ENCODE measurements at places on chromosomes 2 and 18. TPM values are rescaled to one million over a fixed set of nuclear protein-coding genes. Genes with fewer than 3 reads are reported as not detected.

SGPP2 gene
- 8.3 TPM for total RNA-seq

DNA sequence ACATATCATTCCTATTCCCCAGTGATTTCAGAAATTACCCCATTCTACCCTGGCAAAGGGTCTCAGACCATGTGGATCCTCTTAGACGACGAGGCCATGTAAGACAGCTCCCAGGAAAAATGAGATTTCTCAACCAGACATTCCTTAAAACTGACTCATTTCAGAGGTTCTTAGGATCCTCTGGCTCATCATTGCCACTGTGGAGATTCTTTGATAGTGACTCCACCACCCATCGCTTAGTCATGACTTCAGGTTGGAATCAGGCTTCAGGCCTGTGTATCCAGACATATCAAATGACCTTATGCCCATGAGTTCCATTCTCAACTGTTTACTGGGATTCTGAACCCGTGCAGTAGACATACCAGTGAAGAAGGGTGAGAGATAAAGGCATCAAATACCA is 245.6 kb upstream of the TCF4 start:
- no peaks in the 10 kb centered on the region for H3K4me1 ChIP-seq
- no peak overlapping the region for H3K27ac ChIP-seq
- no peaks in the 10 kb centered on the region for H3K36me3 ChIP-seq
- H3K27me3 ChIP-seq: no peaks in the 10 kb centered on the region
- no peak for DNase-seq

GRCh38 chr18:79864006-79864725 is 66.4 kb downstream of the KCNG2 start:
- no peak overlapping the region for H3K27ac ChIP-seq
- no peaks in the 10 kb centered on the region for H3K27me3 ChIP-seq
- no peak overlapping the region for H3K4me3 ChIP-seq
- no peaks in the 10 kb centered on the region for H3K36me3 ChIP-seq
- H3K4me1 ChIP-seq: no peaks in the 10 kb centered on the region

GRCh38 chr2:75788902-75789301 is 78.2 kb upstream of the GCFC2 start:
- no peak overlapping the region for H3K27ac ChIP-seq
- H3K4me3 ChIP-seq: no peak overlapping the region
- no peaks in the 10 kb centered on the region for H3K36me3 ChIP-seq
- DNase-seq: no peak

GFPT1 gene
- total RNA-seq: 20.7 TPM

PPM1G gene
- total RNA-seq: 73.7 TPM

DNA sequence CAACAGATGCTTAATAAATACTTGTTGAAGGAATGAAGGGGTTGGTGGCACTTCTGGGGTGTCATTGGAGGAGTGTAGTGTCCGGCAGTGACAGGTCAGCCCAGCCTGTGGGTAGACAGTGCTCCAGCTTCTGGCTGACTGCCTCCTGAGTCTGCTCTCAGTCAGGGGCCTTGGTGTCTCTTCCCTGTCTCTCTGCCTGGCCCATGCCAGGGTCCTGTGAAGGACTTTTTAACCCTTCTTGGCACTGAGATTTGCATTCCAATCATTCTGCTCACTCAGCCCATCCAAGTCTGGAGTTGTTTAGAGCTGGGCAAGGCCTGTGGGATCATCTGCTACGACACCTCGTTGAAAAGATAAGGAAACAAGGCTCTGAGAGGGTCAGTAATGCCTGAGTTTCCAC is 1.4 kb upstream of the KCNK3 start:
- H3K36me3 ChIP-seq: no peaks in the 10 kb centered on the region
- no peak overlapping the region for H3K4me3 ChIP-seq

DNA sequence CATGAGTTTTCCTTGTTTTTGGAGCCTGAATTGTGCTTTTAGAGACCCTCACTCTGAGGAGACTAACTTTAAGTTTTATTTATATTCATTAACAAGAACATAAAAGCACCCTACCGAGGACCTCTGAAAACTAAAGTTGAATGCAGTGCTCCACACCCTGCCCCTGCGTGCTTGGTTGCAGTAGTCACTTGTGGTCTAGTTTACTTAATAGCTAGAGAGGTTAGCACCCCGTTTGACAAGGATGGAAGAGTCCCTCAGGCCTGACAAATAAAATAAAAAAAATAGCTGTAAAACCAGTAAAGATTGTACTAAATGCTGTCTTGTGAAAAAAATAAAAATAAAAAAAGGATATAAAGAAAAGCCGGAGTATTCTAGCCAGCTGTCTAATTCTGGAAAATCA is 395.2 kb downstream of the MTX2 start:
- H3K27me3 ChIP-seq: peaks cover 10% of the 10 kb centered on the region
- no peaks in the 10 kb centered on the region for H3K36me3 ChIP-seq
- H3K27ac ChIP-seq: no peak overlapping the region
- DNase-seq: no peak
- no peaks in the 10 kb centered on the region for H3K4me1 ChIP-seq
